CMK (cell line): ENCODE measurements at places on chromosomes 6 and 20.

DNA sequence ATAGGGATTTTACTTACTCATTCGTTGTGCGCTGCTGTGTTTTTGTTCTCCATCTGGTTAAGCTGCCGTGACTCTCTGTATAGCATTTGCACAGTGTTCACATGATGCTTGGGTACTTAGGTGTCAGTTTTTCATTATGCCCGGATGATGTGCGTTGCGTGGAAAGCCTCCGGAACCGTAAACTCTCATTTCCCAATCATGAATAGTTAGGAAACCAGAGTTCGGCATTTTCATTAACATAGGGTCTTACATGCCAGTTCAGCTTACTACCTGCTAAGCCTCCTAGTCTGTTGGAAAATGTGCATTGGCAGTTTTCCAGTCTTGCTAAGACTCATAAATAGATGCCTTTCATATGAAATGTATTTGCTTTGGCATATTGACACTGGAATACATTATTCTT, 483.4 kb upstream of the FLRT3 start:
- no peak for DNase-seq

DNA sequence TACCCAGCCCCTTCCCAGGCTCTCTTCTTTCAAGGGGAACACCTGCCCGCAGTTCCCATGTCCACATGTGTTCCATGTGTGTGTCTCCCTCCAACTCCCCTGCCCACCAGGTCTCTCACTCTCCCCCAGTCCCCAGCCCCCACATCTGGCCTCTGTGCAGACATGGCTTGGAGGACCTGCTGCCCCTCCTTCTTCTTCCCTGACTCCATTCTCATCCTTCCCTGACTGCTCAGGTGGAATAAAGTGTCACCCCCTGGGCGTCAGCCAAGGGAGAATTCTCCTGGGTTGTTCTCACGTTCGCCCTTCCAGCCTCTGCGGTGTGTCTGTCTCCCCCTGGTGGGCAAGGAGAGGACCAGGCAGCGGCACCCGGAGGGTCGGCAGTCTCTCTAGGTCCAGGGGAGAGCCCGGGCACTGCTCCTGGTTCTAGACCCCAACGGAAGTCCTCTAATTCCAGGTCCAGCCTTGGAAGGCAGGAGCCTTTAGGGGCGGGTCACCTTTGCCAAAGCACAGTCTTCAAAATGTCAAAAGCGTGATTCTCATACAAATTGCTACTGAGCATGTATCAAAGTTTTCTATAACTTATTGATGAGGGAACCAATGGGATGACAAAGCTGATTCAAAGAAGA, 50.5 kb downstream of the EBF4 start:
- peak; percentile 49 for DNase-seq

DNA sequence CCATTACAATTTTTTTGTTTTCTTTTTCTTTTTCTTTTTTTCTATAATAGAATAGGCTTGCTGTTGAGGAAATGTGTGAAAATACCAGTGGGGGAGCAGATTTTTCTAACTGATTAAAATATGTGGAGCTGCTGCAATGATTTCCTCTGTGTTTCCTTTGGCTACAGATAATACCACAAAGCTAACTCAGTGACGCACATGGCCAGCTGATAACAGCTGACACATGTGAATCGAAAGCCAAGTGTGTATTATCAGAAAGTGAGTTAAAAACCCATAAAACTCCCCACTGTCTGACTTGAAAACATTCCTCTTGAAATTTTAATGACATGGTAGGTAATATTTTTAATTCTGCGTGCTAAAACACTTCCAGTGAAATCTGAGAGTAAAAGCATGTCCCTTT, 70.8 kb upstream of the AHI1 start:
- DNase-seq: no peak

DNA sequence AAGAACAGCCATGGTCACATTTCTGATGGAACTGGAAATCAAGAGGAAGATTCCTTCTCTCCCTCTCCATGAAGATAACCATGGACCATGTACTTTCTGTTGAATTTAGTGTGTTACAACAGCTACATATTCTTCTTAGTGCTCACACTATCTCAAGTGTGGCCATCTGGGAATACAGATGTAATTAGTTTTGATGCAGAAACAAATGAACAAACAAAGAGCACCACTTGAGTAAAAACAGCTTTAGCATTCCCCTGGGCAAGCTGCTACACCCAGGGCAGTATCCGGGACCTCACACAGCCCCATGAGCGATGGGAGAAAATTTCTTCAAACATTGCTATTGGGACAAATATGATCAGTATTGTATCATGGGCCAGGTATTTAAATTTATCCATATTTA, 75.2 kb downstream of the RAMACL start:
- no peak for DNase-seq

- no peak for DNase-seq
Measured at GRCh38 chr6:170236131-170236836, 54.6 kb downstream of the DLL1 start.

DNA sequence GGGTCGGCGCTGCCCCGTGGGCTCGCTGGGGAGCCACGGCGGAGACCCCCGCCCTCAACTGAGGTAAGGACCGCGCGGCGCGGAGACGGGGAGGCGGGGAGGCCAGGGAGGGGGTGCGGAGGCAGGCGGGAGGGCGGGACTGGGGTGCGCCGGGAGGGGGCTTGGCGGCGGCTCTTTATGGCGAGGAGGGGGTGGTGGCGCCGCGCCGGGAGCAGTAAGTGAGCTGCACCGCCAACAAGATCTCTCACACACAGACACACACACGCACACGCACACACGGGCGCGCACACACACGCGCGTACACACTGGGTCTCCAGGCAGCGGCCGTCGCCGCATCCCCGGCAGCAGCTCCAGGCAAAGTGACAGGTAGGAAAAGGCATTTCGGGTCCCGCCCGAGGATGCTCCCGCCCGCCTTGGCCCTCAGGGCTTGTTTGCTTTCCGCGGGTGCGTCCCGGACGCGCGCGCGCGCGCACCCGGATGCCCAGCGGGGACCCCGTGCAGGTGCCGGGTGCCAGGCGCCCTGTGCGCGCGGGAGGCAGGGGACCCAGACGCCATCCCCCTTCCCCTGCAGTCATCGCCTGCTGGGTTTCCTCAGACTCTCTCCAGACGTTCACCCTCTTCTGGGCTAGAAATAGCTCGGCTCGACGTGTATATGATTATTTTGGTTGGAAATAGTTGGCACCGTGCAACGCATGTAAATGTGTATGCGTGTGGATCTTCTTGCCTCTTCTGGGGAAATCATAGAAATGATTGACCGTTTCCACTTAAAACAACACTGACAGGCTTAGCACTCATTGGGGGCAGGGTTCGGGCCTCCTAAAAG, at the start of gene PLCB4:
PLCB4 (plus strand) TSS at position 247 of the 823 bp plus-strand sequence. CDS start 238,728 bp downstream, outside the sequence.
- DNase-seq: peak; percentile 22

DNA sequence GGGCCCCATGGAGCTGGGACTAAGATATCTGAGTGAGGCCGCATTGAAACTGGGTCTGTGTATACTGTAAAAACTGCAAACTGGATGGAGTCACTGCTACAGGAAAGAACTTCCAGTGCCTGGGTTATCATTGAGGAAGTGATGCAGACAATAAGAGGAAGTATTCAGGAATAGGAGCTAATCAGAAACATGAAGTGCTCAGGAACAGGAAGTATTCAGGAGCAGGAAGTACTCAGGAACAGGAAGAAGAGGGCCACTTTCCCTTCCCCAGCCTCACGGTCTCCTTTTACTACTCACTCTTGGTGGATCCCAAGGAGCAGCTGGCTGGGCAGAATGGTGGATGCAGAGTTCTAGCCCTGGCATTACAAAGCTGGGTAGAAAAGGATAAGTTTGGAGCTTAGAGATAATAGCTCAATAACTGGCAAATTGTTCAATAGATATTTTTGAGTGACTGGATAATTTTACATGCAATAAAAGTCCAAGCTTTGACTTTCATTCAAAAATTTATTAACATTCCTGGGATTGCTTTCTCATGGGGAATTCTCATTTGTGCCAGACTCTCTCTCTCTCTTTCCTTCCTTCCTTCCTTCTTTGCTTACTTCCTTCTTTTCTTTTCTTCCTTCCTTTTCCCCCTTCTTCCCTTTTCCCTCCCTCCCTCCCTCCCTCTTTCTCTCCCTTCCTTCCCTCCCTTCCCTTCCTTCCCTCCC, 82.2 kb upstream of the PAX1 start:
- DNase-seq: no peak

DNA sequence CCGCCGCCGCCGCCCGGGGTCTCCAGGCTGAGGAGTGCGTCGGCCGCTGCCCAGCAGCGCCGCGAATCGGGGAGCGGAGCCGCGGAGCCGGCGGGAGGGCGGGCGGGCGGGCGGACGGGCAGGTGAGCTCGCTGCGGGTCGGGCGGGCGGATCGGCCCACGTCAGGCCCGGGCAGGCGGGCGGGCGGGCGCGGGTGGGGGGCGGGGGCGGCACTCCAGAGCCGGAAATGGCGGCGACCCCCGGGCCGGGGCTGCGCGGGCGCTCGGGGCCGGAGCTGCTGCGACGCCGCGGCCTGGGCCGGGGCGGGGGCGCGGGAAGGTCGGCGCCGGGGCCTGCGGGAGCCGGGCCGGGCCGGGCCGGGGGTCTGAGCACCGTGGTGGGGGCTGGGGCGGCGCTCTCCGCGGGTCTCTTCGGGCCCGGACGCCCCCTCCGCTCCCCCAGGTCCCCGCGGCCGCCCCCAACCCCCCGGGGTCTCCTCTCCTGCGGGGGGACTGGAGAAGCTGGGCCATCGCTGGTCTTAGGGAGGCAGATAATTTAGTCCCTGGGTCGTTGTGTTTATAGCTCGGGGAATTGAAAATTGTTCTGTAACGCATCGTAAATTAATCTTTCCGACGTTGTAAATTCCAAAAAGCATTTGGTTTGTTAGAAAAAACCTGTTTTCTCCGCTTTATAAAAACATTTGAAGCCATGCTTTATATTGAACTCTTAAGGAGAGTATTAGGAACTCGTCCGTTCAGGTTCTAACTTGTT, 451 bp downstream of the DNAJC5 start:
- DNase-seq: no peak

DNA sequence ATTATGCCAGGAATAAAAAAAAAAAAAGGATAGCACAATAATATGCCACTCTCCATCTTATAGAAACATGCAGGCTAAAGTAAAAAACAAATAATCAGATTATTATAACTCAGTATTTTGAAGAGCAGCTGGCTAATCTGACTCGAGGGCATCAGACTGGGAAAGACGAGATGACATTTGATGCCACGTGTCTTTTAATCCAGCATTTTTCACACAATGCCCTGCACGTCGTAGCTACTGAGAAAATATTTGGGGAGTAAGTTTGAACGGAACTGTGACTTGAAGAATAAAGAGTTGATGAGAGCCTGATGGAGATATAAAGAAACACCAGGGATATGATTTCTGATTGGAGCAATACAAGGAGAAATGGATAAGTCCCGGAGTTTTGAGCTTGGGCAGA, 237.7 kb downstream of the ARID1B start:
- DNase-seq: no peak

DNA sequence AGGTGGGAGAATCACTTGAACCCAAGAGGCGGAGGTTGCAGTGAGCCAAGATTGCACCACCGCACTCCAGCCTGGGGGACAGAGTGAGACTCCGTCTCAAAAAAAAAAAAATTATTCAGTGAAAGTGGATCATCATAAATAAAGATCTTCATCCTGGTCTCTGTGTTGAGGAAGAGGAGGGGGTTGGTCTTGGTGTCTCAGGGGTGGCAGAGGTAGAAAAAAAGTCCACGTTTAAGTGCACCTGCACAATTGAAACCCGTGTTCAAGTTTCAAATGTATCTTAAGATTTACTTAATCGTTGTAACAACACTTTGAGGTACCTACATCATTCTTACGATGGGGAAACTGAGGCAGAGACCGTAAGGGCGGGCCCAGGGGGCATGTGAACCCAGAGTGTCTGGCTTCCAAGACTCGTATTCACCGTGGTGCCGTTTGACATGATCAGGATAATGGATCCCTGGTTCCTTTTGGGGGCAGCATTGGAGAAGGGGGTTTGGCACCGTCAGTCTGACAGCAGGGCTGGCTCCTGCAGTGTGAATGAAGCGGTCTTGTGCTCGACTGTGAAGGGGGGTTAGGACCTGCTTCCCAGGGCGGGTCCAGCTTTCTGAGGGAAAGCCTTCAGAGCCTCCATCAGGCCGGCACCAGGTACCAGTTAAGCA, 32.9 kb upstream of the ID1 start:
- DNase-seq: no peak

- no peak for DNase-seq
Measured at GRCh38 chr20:38759106-38759505, 10.8 kb downstream of the ACTR5 start.

GRCh38 chr6:31897612-31898382, at the start of gene EHMT2:
Gene EHMT2, minus strand, starts transcription at chr6:31897698. Its CDS starts 21 bp downstream, at chr6:31897677.
- DNase-seq: peak; percentile 54

DNA sequence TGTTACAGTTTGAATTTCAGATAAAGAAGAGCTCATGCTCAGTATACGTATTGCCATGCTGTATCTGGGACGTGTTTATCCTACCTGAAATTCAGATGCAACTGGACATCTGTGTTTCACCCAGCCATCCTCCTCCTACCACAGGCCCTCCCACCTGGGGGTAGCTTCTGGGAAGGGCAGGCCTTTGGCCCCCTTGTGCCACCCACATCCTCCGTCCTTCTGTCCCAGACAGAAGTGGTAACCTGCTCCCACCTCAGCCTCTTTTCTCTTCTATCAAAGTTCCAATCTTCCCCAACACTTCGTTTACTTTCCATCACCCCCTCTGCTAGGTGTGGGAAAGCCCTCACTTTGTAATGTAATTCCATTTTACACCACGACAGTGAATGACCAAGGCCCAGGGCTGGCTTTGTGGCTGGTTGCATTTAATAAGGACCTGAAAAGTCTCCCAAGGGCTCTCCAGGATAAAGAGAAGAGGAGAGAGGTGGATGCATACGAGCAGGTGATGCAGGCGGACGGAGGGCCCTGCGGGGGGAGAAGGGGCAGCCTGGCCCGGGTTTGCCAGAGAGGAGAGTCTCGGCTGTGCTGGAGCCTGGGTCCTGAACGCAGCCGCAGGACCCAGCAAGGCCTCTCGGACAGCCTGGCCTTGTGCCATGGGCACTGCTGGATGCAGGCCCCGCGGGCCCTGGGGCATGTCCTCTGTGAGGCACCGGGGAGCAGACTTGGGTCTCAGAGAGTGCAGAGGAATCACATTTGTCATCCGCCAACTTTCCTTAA, 98.4 kb downstream of the PSMB1 start:
- DNase-seq: no peak

- DNase-seq: no peak
Measured at GRCh38 chr20:56091628-56092234, 86.4 kb upstream of the CBLN4 start.

GRCh38 chr20:10828180-10828579, 154.4 kb upstream of the JAG1 start:
- DNase-seq: no peak

DNA sequence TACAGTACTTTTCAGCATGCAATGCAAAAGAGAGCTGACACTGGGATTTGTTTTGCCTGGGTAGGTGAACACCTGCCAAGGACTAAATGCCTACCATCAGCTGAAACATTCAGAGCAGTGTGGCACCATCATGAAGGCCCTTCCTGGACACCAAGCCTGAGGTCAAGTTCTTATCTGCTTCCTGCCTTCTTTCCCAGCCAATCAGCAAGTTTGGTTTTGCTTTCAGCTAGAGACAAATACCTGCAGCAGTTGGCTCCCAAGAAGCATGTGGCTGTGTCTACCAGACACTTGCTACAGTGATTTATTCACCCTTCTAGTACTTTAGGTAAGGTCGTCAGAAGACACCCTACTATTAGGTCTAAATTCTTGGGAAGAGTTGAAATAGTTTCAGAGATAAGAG, 112.8 kb downstream of the TBX18 start:
- no peak for DNase-seq

- no peak for DNase-seq
Measured at GRCh38 chr6:168387911-168388310, 53.1 kb upstream of the SMOC2 start.
